Stimulated activated CD8-positive, alpha-beta memory T cell treated with anti-CD3 and anti-CD28 coated beads, Interleukin-4, amount 100 ng/mL, for 1 hour (primary cell): ENCODE measurements at places on chromosomes 4 and X.

DNA sequence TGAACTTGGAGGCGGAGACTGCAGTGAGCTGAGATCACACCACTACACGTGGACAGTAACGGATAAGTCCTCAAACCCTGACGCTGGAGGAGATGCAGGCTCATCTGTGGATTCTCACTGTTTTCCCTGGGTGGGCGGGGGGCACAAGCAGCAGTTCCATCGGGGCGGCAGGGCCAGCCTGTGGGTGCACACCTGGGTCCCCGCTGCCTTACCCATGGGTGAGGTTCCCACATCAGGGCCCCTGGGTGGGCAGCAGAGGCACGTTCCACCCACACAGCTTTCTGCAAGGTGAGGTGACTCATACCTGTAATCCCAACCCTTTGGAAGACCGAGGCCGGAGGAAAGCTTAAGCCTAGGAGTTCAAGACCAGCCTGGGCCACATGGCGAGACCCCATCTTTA is 56.6 kb upstream of the MXD4 start:
- no peak for DNase-seq

- DNase-seq: no peak
Observed at GRCh38 chrX:8639949-8640475, 91.9 kb downstream of the ANOS1 start.

GRCh38 chr4:143473334-143474126 is 40.0 kb upstream of the SMARCA5 start:
- DNase-seq: no peak

DNA sequence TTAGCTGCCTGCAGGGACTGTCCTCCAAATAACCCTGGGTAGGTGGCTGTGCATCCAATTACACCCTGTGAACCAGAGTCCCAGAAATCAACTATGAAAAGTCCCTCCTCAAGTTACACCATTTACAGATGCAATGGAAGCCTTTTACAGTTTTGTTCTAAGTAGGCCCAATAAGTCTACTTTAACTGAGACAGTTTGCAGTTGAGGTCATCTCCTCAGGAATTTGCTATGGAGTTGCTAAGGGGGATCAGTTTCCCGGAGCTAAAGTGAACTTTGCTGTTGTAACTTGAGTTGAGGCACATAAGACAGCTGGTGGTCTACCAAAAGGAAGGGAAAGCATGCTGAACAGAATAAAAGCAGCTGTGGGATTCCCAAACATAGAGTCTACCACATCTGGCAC is 121.6 kb upstream of the STK26 start:
- DNase-seq: no peak

DNA sequence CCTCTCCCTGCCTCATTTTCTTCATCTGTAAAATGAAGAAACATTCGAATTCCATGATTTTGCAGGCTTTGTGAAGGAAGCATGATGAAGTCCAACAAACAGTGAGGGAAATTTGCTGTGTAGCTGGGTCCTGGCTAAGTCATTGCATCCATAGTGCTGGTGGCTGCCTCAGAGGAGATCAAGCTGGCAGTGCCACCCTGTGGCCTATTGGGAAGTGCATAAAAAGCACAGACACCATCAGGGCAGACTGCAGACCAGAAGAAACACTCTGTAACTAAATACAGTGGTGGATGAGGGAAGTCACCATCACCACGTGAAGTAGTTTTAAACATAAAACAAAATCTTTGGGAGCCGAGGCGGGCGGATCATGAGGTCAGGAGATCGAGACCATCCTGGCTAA is 40.7 kb upstream of the DDX3X start:
- no peak for DNase-seq

- DNase-seq: no peak
Observed at GRCh38 chrX:15718283-15718970, 19.6 kb upstream of the CA5B start.

DNA sequence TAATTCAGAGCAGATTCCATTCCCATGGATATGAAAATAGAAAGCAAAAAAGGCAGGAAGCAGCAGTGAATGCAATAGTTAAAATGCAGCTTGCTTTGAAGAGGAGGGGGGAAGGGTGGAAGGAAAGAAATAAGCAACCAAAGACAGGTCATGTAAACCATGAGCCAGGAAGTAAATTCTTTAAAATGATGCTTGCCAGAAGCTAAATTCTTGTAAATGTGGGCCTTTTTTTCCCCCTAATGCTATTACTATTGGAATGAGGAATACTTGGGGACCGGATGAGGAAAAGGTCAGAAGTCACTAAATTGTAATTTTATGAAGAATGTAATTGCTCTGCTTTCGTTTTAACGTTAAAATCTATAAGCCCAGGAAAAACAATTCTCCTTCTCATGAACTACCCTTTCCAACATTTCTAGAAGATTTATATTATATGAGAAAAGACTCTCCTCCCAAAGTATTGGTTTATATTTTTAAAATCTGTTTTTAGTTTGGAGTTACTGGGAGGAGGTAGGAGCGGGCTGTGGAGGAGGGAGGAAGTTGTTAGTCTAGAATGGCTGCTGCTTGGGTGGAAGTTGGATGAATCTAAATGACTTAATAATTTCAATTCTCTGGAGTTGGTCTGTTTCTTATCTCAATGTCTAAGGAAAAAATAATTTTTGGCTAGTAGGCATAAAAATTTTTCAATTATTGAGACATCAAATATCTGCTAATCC is 77.6 kb upstream of the PCDH18 start:
- no peak for DNase-seq

DNA sequence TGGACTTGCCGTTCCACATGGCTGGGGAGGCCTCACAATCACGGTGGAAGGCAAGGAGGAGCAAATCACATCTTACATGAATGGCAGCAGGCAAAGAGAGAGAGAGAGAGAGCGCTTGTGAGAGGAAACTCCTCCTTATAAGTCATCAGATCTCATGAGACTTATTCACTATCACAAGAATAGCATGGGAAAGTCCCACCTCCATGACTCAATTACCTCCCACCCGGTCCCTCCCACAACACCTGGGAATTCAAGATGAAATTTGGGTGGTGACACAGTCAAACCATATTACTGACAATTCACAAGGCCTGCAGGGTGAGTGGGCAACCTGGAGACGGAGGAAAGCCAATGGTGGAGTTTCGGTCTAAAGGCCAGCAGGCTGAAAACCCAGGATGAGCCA is 394.3 kb upstream of the TRAM1L1 start:
- DNase-seq: no peak

DNA sequence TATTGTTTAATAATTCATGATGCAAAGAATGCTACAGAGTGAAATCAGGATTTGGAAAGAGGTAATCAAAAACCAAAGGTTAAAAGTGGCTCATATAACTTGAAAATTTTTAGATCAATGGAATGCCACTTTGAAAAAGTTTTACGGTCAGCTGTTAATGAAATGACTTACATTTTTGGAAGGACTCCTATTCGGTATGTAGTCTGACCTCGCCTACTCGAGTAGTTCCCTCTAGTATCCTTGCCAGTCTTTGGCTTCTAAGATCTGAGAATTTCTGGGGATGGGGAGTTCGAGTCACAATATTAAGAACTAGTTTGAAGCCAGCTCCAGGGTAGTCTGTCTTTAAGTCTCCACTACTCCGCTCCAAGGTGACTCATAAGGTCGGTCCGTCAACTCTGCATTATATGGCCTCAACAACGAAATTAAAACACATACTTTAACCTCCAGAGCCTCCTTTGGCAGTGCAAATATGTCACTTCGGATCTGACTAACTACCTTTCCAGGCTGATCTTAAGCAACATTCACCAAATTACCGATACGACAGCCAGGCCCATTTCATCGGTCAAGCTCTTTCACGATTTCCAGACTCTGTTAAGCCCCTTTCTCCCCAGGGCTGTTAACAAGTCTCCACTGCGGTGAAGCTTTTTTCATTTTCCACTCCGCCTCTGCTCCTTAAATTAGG is 733 bp upstream of the NAA15 start:
- DNase-seq: no peak

DNA sequence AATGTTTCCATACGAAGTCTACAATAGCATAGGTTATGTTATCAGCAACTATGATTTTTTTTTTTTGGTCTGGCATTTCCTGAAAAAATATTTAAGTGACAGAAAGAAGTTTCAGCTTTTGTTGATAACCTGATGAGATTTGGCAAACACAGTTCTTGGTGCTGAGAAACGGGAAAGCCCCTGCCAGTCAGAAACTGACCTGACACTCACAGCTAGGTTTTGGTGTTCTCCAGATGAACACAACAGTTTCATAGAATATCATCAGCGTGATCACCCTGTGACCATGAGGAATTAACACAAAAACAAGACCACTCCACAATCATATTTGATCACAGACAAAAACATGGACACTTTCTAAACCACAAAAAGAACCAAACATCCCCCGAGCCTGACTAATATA is 152.5 kb upstream of the DCAF8L1 start:
- DNase-seq: no peak

DNA sequence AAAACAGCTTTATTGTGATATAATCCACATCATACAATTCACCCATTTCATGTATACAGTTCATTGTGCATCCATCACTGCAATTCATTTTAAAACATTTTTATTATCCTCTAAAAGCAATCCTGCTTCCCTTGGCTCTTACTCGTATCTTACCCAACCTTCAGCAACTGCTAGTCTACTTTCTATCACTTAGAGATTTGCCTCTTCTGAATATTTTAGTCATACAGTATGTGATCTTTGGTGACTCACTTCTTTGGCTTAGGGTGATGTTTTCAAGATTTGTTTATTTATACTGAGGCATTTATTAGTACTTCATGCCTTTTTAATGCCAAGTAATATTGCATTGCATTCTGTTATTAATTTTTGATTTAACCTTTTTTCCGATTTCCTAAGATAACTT is 15.0 kb upstream of the MSMO1 start:
- DNase-seq: no peak

DNA sequence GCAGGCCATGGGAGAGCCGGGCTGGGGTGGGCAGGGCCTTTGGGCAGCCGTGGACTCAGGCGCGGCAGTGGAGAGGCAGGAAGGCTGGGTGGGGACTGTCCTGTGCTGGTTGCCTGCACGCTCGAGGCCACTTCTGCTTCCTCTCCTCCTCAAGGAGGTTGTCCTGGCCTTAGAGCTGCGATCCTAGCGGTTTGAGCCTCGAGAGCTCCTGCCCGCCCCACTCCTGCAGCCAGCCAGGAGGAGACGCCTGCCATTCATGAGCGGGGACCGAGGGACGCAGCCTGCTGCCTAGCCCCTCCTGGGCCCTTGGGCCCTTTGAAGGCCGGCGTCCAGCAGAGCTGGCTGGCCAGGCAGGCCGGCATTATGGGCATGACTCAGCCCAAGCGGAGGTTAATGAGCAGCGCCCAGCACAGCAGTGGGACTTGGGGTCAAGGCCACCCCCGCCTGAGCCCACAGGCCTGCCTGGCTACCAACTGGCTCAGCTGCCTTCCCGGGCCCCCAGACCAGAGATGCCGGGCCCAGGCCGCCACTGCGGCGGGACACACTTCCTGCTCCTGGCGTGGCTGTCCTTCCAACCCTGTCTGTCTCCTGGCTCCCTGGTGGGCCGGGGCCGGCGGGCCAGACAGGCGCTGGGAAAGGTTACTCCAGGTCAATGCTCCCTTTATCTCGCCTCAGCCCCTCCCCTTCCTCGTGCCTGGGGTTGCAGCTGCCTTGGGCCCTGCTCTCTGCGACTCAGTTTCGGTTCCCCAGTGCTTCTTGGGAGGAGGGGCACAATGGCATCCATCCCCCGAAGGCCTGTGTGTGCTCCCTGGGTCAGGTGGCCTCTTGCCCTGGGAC is 1.8 kb downstream of the ABCD1 start:
- DNase-seq: no peak

GRCh38 chr4:133014473-133015135 is 134.5 kb upstream of the PCDH10 start:
- DNase-seq: no peak

GRCh38 chr4:120769227-120769626 is 153.3 kb downstream of the PRDM5 start:
- no peak for DNase-seq

DNA sequence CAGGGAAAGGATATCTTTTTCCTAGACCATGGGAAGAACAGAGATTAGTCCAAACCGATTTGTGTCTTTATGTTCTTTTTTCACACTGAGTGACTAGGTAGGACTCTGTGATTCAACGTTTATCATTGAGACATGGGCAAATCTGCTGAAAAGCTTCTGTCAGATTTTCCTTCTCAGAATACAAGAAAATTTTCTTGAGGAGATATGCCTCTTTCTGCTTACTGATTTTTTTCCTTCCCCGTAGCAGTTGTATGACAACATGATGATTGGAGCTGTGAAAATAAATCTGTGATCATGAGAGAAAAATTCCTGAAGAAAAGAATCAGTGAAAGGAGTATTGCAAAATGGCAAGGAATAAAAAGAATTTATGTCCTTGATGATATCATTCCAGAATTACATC is 130.6 kb upstream of the FAT4 start:
- no peak for DNase-seq

DNA sequence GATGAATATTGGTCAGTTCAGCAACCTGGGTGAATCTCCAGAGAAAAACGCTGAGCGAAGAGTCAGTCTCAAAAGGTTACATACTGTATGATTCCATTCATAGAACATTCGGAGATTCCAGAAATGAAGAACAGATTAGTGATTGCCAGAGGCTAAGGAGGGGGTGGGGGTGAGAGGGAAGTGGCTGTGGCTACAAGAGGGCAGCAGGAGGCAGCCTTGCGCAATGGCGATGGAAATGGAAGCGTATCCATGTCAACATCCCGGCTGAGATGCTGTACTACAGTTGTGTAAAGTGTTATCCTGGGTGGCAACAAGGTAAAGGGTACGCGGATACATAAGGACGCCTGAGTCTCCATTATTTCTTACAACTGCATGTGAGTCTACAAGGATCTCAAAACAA is 18.0 kb downstream of the LYAR start:
- DNase-seq: no peak

DNA sequence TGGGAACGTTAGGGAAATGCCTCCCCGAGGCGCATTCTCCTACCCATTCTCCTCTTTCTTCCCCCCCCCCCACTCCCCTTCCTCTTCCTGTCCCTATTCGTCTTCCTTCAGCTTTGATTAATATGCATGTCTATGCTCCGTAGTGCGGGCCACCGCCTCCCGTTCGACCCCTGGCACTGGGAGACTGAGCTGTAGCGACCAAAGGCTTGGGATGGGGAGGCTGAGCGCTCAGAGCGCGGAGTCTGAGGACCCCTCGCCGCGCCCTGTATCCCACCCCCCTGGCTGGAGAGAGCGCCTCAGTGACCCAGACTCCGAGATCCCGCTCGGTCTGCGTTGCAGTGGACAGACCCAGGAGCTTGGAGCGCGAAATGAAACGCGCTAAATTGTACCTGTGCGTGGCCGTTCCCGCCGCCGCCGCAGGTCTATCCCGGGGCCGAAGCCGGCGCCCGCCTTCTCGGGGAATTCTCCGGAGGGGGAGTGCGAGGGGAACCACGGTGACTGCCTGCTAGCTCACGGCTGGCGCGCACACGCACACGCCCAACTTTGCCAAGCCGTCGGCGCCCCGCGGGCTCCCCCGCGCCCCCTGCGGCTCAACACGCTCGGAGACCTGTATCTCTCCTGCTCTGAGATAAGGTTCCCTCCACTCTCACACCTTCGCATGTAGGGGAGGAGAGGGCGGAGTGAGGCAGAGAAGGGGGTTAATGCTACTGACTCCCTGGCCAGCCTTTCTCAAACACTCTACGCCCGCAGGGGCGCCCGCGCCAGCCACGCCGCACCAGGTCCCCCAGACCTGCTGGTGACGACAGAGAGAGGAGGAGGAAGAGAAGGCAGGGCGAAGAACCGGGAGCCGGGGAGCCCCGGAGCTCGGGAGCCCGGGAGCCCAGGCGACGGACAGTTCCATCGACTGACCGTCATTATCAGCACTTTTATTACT is 1.5 kb upstream of the PTCHD1 start:
- no peak for DNase-seq

GRCh38 chr4:108114503-108114902 is 54.2 kb downstream of the LEF1 start:
- DNase-seq: no peak
